Metanephros (tissue), 2 donors: ENCODE measurements at places on chromosomes 12 and 14. TPM values are rescaled to one million over a fixed set of nuclear protein-coding genes. Genes with fewer than 3 reads are reported as not detected.

GZMB gene
- total RNA-seq = 1.4 TPM

JDP2 gene
- total RNA-seq = 29.1 TPM

ADAMTS20 gene
- 0.53 TPM for total RNA-seq

LRP1-AS gene
- not detected for total RNA-seq

EPYC gene
- not detected for total RNA-seq

ASCL1 gene
- 0.23 TPM for total RNA-seq

AMIGO2 gene
- 18.5 TPM for total RNA-seq

CCDC88C gene
- total RNA-seq = 38.6 TPM

RDH16 gene
- 1.1 TPM for total RNA-seq

HCFC2 gene
- total RNA-seq = 21.9 TPM

RPL6 gene
- 898 TPM for total RNA-seq

CEBPE gene
- total RNA-seq = 1.1 TPM

AMDHD1 gene
- 0.88 TPM for total RNA-seq

DGKA gene
- total RNA-seq = 20.2 TPM

NGB gene
- not detected for total RNA-seq

TM7SF3 gene
- 66.3 TPM for total RNA-seq

HOXC9 gene
- total RNA-seq = 21.5 TPM

TMEM121 gene
- 14.7 TPM for total RNA-seq

WSB2 gene
- total RNA-seq = 36.3 TPM

SLC25A21 gene
- 2.0 TPM for total RNA-seq

XPOT gene
- total RNA-seq = 32.2 TPM

RNF212B gene
- total RNA-seq = 0.18 TPM

CRADD gene
- total RNA-seq = 26.8 TPM

BEST3 gene
- total RNA-seq = 14.2 TPM

OTX2 gene
- 0.23 TPM for total RNA-seq

STAB2 gene
- 3.0 TPM for total RNA-seq

AMN gene
- total RNA-seq = 33.7 TPM

NAV3 gene
- 46.5 TPM for total RNA-seq

PLA2G1B gene
- total RNA-seq = not detected

NXPH4 gene
- total RNA-seq = 8.5 TPM

GPX2 gene
- 2.5 TPM for total RNA-seq

OR10AD1 gene
- not detected for total RNA-seq

NDUFA12 gene
- total RNA-seq = 71.9 TPM

CLEC4C gene
- total RNA-seq = 0.29 TPM

BDKRB1 gene
- 0.23 TPM for total RNA-seq

CPM gene
- total RNA-seq = 28.6 TPM

COL2A1 gene
- total RNA-seq = 29.5 TPM

KITLG gene
- total RNA-seq = 30.9 TPM

KRT74 gene
- total RNA-seq = not detected

MYF5 gene
- 6.3 TPM for total RNA-seq

CFAP251 gene
- 11.2 TPM for total RNA-seq

PRICKLE1 gene
- 85.7 TPM for total RNA-seq

IFNG gene
- not detected for total RNA-seq

CPNE6 gene
- total RNA-seq = not detected

MAP1LC3B2 gene
- 0.29 TPM for total RNA-seq

CISTR gene
- total RNA-seq = not detected

NPC2 gene
- 288 TPM for total RNA-seq

YAF2 gene
- 22.1 TPM for total RNA-seq

RPGRIP1 gene
- total RNA-seq = 1.1 TPM

CCDC60 gene
- total RNA-seq = 0.47 TPM

RNASE7 gene
- 0.18 TPM for total RNA-seq
